ENCODE measurements at places on chromosomes 16 and 17.

GRCh38 chr17:74128456-74129211 is 74.8 kb upstream of the RPL38 start:
- DNase-seq = no peak

DNA sequence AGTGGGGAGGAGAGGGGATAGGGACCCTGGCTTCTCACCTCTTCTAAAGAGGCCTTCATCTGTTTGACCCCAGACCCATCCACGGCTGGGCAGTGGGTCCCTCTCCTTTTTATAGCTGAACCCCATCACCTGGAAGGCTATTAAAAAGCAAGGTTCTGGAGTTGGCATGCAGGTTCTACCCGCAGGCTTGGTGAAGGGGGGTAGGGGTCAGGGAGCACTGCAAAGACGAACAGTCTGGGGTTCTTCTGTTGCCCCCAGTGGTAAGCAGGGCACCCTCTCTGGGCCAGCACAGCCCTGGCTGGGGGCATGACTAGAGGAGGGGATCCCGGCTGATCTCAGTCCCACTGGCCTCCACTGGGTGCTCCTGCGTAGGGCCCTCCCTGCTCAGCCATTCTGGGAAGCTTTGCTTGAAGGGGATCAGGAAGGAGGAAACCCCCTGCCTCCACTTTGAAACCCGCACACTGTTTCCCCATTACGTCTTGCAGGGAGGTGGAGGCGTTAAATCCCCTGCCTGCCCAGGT is 13.6 kb downstream of the CMIP start:
- no peak for DNase-seq

DNA sequence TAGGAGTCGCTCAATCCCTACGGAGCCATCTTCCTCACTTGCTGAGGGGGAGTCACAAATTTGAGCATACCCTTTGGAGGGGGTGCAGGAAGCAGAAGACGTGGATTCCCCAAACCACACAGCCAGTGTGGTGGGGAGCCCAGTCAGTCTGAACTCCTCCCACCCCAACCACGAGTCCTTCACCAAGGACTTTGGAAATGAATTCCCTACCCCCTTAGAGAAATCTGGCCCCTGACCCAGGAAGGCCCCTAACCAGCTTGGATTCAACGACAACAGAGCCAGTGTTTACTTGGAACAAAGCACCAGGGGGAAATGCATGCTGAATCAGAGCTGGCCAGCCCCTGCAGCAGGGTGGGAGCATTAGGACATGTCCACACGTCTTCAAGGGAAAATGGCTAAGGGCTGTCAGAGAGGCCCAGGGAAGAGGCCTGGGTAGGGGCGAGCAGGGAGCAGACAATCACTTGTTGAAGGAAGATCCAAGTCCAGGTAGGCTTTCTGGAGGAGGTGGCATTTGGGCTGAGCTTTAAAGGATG is 5.5 kb upstream of the TMEM92 start:
- peak; percentile 53 for DNase-seq

DNA sequence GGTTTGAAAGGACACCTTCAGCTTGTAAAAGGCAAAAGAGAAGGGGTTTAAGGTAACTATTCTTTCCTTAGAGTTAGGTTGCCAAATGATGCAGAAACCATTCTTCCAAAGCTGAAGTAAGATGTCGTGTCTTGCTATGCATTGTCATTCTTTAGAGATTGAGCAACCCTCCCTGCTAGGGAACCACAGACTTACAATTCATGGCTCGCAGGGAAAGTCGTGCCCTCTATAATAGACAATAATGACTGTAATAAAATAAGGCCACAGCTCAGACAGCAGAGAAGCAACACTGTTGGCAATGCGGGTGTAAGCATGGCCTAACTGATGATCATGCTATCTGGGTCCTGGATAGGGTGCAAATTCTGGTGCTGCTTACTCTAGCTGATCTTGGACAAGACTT is 129.6 kb upstream of the CDH13 start:
- no peak for DNase-seq

GRCh38 chr16:27994686-27995085 is 68.8 kb downstream of the GSG1L start:
- DNase-seq = no peak

DNA sequence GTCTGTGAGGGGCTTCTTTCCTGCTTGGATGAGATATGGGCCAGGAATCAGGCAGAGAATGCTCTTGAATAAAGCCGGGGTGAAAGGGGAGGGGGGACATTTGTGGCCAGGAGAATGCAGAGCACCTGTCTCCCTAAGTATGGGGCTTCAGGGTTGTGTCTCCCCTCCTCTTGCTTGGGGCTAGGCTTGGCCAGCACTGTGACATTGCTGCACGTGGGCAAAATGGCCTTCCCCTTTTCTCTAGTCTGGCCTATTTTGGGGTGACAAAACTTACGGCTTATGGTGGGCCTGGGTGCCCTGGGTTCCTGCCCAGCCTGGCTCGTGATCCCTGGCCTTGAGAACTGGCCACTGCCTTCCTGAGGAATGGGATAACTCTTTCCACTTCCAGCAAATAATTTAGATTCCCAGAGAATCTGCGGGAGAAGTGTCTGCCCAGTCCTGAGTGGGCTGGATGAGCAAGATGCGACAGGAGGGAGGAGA is 5.6 kb downstream of the NFE2L1 start:
- DNase-seq = no peak

GRCh38 chr17:41287050-41287449 is 11.6 kb downstream of the KRTAP9-7 start:
- no peak for DNase-seq

GRCh38 chr17:50569592-50569991 is 9.1 kb downstream of the CACNA1G start:
- no peak for DNase-seq

GRCh38 chr17:31530391-31530985 is 139.0 kb downstream of the RAB11FIP4 start:
- DNase-seq = no peak

DNA sequence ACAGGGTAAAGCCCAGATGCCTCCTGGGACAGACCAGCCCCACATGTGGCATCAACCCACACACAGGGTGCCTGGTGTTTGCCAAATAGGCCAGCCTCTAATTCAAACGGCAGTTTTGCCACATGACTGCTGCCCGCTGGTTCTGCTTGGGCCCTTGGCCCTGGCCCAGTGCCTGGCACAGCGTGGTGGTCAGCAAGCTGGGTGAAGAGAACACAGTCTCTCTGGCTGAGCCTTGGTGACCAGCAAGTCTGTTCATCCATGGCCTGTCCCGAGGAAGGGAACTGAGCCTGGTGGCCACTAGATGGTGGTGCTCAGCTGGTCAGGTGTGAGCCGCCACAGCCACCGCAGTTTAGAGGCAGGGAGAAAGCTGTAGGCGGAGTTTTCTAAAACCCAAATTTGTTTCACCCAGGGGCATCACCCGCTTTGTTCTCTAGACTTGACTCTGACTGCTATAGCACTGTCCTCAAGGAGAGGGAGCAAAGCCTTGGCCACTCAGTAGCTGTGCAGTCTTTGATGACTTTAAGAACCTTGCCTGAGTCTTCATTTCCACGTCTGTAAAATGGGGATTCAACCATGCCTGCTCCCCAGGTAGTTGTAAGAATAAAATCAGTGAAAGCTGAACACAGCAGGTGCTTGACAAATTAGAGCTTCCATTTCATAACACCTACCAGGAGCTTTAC is 4.7 kb upstream of the GFAP start:
- peak; percentile 90 for DNase-seq

DNA sequence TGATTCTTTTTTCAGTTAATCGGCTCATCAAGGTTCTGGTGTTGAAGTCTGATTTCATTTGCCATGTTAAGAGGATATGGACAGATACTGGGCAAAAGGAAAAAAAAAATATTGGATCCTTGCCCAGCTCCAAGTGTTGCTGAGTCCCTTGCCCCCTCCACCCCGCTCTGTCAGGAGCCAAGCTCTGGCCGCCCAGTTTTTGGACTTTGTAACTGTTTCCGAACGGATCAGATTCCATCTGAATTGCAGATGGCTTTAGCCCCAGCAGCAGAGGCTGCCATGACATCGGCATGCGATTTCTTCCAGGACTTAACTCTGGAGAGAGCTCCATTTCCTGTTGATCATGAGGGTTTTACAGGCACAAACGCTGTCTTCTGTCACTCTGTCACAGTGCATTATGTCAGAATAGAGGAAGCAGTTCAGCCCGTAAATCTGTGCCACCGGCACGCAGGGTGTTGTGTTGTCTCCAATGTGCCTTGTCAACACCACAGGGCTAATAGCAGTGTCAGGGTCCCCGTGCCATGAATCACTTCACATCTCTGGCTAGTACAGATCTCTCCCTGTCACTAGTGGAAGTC is 615.6 kb downstream of the MAF start:
- DNase-seq = no peak

DNA sequence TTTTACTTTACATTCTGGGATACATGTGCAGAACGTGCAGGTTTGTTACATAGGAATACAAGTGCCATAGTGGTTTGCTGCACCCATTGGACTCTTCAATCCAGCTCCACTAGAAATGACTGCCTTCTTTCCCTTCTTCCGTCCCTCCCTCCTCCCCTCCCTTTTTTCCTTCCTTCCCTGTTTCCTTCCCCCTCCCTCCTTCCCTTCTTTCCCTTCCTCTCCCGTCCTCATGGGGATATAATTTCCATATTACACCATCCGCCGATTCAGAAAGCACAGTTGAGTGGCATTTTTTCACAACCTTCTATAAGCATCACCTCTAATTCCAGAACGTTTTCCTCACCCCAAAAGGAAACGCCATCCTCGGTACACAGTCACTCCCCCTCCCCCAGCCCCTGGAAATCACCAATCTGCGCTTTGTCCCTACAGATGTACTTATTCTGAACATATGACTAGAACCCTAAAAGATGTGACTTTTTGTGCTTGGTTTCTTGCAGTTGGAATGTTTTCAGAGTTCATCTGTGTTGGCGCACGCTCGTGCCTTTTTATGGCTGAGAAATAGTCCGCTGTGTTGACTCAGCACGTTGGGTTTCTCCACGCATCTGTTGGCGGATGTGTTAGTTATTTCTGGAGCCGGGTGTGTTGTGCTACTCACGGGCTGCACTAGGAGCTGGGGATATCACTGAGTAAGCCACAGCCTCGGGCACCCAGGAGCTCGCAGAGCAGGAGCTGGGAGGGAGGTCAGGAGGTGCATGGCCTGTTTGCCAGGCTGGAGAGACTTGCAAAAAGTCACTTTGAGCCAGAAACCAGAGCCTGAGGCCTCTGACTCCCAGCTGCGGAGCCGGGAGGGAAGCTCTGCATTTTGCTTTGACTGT is 336.4 kb downstream of the SEC14L1 start:
- DNase-seq = peak; percentile 97

GRCh38 chr16:4261557-4262172 is 11.2 kb downstream of the TFAP4 start:
- DNase-seq = no peak

DNA sequence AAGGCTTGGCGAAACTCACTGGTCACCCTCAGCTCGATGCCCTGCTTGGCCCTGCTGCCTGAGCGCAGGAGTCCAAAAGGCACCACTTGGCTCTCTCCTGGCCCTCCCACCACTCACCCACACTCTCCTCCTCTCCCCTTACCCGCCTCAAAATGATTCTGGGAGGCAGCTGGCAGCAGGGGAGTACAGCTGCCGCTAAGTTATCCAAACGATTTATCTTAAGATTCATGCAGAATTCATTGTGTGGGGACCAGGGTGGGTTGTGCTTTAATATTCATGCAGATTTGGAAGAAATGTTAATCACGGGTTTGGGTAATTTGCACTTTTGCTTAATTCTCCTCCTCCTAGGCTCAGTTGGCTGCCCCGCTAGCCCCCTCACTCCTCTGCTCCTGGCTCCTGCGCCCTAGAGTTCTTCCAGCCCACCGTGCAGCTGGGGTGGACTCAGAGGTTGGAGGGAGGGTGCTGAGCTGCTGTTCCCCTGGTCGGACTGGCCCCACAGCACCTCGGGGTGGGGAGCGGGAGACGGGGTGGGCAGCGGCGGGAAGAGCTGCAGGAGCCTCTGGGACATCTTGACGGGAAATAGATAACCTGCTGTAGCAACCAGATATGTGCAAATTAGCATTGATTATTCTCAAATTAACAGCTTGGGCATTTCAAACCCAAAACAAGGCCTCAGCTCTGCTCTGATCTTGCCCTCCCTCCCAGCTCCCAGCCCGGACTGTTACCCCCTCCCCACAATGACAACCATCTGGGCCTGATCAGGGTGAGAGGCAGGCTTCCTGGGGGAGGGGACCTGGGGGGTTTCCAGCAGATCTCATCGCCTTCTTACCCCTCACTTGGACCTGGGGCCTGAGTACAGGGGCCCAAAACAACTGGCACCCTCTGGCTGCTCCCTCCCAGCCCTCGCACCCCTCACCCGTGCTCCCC is 122.6 kb upstream of the RPL38 start:
- no peak for DNase-seq

- DNase-seq = no peak
Observed at GRCh38 chr17:79916991-79917901, 78.0 kb upstream of the CBX4 start.

- peak; percentile 27 for DNase-seq
Observed at GRCh38 chr16:21161211-21161610, 2.7 kb downstream of the LDAF1 start.

All from choroid plexus epithelial cell (primary cell).